Stimulated activated CD4-positive, alpha-beta T cell treated with anti-CD3 and anti-CD28 coated beads, TNF-alpha, amount 100 ng/mL, for 1 hour (primary cell): ENCODE measurements at places on chromosomes 4 and X.
A peak's percentile ranks its signal among the peaks of the same experiment; 100 is the strongest.

DNA sequence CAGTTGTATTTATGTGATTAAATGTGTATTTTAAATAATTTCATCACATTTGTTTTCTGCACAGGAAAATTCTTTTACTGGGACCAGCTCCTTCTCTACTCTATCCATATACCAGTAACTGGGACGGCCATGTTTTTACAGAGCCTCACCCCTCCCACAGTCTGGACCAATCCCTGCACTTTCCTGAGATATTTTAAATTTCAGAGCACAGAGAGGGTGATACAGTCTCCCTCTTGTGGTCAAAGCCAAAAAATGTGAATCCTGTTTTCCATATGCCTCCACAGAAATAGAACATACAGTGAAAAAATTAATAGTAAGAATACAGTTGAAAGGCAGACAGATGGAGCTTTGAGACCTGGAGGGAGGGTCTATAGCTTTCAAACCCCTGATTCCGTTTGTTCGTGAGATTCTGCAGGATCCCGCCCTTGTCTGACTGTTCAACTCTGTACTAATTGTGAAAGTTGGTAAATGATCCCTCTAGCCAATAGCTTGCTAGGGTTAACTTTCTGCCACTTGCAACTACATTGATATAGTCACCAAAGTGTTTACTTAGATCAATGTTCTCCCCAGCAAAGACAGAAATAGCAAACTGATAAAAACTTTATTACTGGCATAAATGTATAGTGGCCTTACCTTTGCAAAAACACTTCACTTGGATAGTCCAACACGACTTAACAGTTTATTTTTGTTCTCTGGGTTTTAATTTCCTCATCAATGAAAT lies 172.2 kb downstream of the PPARGC1A start:
- DNase-seq, result no peak

GRCh38 chrX:148979786-148980185 lies 479.4 kb downstream of the AFF2 start:
- DNase-seq, result no peak

- DNase-seq, result no peak
Observed at GRCh38 chrX:46601283-46601682, 27.7 kb downstream of the CHST7 start.

DNA sequence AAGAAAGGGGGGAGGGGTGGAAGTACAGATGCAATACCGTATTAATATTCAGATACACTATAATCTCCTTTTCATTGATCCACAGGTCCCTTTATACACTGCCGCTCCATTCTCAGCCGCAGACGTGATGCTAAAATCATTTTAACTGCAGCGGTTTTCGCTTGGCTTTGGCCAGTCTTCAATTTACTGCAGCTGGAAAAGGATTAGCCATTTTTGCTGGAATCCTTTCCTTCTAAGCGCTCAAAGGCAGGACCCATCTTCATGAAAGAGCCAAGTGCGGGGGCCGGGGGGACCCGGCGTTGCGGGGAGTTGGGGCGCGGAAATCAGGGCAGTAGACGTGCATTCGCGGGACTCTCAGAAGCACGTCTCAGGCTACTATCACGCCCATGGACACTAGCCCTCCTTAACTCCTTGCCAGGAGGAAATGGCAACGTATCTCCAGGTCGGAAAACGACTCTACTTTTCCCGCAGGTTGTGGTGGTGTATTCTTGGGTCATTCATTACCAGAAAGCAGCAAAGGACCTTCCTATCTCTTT lies 1.7 kb upstream of the PCDH10 start:
- DNase-seq, result no peak

DNA sequence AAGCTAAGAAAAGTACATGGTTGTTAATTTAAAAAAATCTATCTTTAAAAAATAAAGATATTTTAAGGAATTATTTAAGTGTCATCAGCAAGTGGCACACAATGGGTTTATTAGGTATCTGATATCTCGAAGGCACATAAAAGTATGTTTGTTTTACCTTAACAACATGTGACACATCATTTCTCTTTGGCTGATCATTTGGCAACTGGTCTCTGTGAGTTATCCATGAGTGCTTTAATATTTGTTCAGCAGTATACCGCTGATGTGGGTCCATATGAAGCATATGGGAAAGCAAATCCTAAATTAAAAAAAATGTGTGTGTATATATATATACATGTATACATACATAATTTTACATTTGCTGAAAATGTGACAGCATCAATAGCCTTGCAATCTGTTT lies 123.2 kb downstream of the RPS6KA6 start:
- DNase-seq, result no peak

DNA sequence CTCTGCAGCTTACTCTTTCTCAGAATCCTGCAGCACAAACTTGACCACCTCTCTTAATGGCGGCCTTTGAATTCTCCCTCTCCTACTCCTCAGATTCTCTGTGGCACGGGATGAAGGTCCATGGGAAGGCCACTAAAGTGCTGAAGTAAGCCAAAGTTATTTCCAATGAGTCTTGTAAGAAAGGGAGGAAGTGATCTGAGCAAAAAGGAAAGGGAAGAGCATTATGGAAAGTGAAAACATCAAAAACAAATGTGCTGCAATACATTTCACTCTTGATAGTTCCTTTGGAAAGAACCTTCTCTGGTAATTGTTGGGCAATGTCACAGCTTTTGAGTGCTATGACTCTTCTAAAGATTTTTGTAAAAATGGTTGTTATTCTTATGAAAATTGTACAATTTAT lies 54.3 kb upstream of the CAMK2D start:
- no peak for DNase-seq

DNA sequence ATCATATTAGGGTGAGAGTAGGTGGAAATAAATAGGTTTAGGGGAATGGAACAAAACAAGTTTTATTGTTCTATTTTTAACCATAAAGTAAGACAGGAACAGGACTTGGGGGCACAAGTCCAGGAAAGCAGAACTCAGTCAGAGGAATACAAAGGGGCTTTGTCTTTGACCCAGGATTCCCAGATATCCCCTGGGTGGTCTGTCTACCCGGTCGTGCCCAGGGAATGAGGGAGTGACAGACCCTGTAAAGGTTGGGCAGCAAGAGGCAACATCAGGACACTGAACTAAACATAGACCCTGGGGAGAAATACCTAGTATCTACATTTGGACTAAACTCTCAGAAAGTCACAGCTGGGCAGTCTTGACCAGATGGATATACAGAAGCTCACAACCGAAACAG lies 50.6 kb downstream of the PTCHD1 start:
- no peak for DNase-seq

- DNase-seq, result no peak
Observed at GRCh38 chr4:23770011-23770410, 119.8 kb downstream of the PPARGC1A start.

DNA sequence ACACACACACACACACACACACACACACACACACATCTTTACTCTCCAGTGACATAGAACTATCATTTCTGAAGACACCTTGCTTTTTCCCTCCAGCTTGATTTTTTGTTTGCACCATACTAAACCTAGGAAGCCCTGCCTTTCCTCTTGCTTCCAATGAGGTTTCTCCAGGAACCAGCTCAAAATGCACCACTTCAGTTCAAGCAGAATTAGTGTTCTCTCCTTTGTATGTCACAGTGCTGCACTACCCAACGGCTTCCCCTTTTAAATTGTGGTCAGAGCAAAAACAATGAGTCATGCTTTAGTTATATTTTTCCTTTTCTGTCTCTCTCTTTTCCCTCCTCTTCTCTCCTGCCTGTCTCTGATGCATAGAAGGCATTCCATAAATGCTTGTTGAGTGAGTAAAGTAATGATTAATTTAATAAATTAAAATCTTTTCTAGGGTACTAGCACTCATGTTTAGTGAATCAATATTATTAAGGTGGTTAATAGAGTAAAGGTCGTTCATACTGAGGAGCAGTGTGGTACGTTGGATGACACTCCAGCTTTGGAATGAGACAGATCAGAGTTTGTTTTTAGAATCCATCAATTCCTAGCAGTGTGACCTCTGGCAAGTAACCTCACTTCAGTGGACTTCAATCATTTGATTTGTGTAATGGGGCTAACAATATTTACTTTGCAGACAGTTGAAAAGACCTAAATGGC lies 5.9 kb downstream of the RTL3 start:
- DNase-seq, result no peak

DNA sequence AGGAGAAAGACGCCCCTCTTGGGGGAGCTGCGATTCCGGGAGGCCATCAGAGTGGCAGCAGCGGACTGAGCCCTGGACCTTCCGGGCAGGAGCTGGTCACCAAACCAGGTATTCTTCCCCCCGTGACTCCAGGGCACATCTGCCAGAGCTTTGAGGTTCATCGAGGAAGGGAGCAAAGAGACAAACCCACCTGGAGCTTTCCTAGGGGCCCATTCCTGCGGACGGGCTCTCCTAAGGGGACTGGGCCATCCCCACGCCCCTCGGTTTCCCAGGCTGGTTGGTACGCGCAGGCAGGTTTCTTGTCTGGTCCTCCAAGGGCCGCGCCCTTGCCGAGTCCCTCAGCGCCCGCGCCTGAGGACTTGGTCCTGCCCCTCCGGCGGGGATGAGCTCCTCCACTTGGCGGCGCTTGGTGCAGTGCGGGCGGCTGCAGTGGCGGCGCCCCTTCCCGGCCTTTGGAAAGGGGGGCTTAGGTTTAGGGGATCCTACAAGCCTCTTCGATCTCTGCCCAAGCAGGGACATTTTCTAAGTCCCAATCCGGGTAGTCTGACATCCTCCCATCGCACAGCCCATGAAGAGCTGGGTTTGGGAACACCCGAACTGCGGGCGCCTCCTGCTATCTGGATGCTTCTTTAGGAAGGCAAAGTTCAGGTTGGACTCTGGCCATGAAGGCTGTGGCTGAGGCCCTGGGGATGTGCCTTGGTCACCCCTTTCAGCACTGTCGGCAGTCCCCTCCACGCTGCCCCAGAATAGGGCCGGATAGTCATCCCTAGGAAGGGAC lies 538 bp downstream of the STBD1 start:
- DNase-seq, result no peak

- no peak for DNase-seq
Observed at GRCh38 chrX:38868321-38868720, 67.1 kb downstream of the MID1IP1 start.

DNA sequence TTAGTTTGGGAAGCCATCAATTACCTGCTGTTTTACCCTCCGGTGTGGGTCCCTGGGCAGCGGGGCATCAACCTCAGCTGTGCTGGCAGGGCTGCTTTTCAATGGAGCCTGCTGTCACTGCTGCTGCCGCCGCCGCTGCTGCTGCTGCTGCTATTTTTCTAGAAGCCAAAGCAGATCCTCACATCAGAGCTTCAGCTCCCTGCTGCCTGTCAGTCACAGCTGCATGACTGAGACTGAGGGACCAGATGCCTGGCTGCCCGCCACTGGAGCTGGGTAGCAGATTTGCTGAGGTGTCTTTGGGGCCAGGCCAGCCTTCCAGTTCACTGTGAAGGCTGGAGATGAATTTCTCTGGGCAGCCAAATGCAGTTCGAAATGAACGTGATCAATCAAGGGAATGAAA lies 200.3 kb upstream of the NHS start:
- no peak for DNase-seq

GRCh38 chr4:116811730-116812129 lies 273.6 kb downstream of the TRAM1L1 start:
- no peak for DNase-seq

- no peak for DNase-seq
Observed at GRCh38 chrX:118062817-118063615, 53.6 kb downstream of the KLHL13 start.

DNA sequence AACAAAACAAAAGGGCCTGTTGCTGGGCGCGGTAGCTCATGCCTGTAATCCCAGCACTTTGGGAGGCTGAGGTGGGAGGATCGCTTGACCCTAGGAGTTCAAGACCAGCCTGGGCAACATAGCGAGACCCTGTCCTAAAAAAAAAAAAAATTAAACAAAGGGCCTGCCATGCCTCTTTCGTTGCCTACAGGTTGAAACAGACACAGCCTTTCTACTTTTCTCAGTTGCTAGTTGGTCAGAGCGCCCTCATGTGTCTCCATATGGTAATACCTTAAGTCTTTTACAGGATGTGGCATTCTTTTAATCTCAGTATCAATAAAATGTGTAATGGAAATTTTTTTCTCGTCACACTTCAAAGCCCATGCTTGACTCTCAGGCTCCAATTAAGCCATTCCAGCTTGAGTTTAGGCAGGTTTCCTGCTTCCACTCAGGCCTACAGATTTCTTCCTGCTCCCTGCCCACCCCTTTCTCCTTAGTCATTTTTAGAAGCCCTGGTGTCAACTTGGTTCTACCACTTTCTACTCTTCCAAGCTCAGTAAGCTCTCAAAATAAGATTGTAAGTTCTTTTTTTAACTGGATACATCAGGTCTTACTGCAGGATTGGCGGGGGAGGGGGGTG lies 4.6 kb upstream of the SOWAHD start:
- peak; percentile 18 for DNase-seq

- DNase-seq, result no peak
Observed at GRCh38 chr4:87171944-87172343, 48.5 kb downstream of the KLHL8 start.

DNA sequence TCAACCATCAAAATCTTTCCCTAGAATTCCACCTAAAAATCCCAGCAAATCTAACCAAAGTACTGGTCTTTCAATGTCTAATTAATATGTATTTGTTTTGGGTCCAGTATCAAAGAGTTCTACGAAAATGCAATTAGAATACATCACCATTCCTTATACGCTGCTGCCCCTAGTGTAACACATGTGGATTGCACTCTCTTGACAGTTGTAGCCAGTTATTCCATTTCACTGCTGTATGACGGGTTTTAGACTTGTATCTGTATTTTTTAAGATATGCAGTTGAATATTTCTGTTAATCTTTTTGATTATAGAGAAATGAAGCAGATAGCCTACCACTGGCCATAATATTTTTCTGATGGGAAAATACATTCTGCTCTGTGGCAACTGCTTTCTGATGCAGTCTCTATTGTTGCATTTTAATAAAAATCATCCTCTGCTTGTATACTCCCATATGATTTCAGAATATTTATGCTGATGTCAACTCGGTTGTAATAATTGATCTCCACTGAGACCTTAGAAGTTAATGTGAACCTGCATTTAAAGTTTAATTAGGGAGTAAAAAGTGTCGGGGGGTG lies 17.1 kb upstream of the PAGE2B start:
- DNase-seq, result no peak

DNA sequence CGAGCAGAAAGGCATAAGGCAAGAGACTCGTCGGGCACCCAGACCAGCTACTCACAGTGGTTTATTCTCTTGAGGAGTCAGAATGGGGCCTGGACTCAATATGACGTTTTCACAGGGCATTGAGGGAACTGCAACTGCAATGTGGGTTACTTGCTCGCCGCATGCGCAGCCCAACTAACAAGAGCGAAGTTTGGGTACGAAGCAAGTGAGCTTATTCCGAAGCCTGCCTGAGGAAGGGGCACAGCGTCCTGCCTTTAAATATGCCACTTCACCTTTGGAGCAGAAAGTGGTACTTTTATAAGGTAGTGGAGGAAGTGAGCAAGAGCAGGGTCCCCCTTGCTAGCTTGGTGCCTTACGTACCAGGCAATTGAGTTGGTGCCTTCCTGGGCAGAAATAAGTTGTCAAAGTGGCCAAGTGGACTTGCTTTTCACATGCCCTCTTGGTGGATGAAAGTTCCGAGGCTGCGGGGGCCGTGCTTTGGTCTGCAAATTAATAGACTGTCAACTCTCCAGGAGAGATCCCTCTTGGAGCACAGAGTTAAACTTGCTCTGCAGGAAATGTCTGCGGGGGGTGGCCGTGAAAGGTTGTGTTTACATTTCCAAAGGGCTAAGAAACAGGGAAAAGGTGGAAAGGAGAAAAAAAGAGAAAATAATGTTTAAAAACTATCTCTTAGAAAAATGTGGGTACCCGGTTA lies 480.4 kb downstream of the TRIML1 start:
- DNase-seq, result no peak

- DNase-seq, result no peak
Observed at GRCh38 chrX:93422693-93423092, 250.7 kb downstream of the NAP1L3 start.
